ENCODE measurements at places on chromosomes 13 and 19.

DNA sequence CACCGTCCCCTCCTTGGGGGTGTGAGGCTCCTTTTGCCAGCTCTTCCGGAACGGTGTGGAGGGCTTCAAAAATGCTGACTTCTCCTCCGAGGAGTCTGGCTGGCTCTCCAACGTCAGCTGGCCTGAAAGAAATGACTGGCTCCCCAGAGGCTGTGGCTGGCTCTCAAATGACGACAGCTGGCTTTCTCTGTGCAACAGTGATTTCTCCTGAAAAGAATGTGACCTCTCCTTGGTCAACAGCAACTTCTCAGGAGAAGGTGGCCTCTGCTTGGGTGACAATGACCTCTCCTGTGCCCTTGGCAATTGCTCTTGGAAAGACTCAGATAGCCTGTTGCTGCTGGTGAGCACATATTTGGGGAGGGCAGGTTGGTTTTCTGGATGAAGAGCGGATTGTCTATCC lies 29.2 kb downstream of the ONECUT3 start:
- peak; percentile 24 for DNase-seq

GRCh38 chr19:13460045-13460444 lies 46.2 kb downstream of the CACNA1A start:
- DNase-seq: no peak

DNA sequence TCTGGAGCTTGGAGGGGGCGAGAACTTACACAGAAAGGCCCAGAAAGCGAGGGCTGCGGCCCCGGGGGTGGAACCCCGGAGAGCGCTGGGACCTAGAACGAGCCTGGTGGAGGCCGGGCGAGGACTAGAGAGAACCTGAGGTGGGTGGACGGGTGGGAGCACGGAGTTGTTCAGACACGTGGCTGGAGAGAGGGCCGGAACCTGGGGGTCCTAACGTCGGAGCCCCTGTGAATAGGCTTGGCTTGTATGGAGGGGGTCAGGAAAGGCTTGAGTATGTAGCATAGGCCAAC lies 383 bp downstream of the ZNF581 start:
- DNase-seq: no peak

DNA sequence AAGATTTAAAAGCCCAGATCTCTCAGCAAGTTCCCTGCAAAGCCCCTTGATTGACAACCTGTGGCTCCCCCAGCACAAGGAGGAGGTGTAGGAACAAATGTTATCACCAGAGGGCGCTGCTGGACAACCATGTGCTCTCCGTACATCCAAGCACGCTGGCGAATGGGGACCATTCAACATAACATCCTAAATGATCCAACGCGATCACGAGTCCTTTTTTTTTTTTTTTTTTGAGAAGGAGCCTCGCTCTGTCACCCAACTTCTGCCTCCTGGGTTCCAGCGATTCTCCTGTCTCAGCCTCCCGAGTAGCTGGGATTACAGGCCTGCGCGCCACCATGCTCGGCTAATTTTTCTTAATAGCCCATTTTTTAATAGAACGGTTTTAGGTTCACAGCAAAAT lies 52.0 kb downstream of the NWD1 start:
- DNase-seq: peak; percentile 86

- DNase-seq: no peak
Observed at GRCh38 chr19:17721111-17721628, 1.9 kb downstream of the MAP1S start.

GRCh38 chr13:26600343-26600742 lies 42.9 kb downstream of the WASF3 start:
- no peak for DNase-seq

GRCh38 chr13:32476021-32476731 lies 48.2 kb upstream of the N4BP2L1 start:
- no peak for DNase-seq

GRCh38 chr13:48978942-48979601 lies 3.4 kb downstream of the FNDC3A start:
- DNase-seq: no peak

DNA sequence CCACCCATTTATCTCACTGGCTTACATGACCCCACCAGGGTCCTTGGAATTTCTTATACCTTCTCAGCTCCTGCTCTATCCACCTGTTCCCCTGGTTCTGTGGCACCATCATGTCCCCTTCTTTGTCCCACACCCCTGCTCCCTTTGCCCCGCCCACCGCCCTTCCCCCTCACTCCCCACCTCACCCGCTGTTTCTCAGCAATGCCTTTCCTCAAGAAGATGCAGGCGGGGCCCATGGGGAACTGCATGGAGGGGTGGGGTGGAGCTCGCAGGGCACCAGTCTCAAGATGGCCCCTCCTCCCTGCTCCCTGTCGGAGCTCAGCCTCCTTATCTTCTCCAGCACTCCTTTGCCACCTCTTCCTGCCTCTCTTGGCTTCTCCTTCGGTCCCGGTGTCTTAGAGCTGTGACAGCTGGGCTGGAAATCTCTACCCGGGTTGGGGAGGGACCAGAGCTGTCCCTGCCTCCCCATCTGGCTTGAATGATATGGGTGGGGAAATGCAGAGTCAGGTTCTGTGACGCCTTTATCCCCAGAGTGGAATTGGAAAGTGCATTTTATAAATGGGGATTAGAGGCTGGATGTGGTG lies at the start of gene CABP5:
Gene CABP5 (minus strand): TSS at position 405 of the 584 bp plus-strand sequence. CDS start 157 bp downstream, at position 248.
- DNase-seq: no peak

GRCh38 chr13:102045731-102046130 lies 356.1 kb downstream of the FGF14 start:
- DNase-seq: no peak

DNA sequence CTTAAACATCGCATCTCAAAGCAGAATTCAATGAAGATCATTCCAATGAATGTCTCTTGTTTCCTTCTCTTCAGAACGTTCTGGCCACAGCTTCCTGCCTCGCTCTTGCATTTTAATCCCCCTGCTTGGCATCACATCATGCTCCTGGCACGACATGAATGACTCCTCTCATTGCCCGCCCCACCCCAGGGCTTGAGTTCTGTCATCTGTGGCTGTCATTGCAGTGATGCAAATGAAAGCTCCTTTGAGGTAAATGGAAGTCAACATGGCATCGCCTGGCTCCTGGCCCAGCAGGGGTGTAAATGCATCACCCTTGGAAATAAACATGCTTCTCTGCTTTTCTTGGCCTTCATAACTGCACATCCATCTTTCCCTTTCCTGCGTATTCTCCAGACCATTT lies 48.6 kb downstream of the SCEL start:
- no peak for DNase-seq

Measured in glutamatergic neuron (in vitro differentiated cells).